Activated CD8-positive, alpha-beta memory T cell treated with anti-CD3 and anti-CD28 coated beads, Interleukin-2, amount 50 U/mL, for 48 hours (primary cell): ENCODE measurements at places on chromosomes 7 and 10.

GRCh38 chr7:105887569-105888189 is 11.3 kb upstream of the ATXN7L1 start:
- no peak for DNase-seq

DNA sequence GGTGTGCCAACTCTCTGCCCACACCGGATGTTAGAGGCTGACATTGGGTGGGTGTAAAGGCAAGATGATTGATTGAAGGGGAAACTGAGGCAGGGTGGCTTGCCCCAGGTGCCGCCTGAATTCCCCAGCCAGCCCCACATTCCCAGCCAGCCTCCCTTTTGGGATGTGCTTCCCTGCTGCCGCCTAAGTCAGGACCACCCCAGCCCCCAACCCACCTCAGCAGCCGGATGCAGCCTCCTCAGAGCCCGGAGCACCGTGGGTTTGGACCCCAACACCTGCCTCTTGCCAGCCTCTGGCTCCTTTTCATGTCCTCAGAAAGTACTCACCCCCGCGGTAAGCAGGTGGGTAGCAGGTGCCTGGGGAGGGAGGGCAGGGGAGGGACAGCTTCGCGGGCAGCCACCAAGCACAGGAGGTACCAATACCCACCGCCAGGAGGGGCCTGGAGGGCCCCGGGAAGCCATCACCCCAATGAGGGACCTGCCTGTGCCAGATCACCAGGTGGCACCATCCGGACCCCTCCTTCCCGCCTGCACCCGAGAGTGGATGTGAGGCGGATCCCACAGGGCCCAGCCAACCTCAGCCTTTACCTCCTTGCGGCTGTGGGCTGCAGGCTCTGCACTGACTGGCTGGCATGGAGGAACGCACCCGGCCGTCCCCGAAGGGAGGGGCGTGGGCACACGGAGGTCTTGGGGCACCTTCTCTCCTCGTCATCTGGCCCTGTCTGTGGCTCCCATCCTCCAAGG is 60.5 kb downstream of the PWWP2B start:
- DNase-seq = no peak

GRCh38 chr10:131129544-131129943 is 182.0 kb downstream of the TCERG1L start:
- no peak for DNase-seq

DNA sequence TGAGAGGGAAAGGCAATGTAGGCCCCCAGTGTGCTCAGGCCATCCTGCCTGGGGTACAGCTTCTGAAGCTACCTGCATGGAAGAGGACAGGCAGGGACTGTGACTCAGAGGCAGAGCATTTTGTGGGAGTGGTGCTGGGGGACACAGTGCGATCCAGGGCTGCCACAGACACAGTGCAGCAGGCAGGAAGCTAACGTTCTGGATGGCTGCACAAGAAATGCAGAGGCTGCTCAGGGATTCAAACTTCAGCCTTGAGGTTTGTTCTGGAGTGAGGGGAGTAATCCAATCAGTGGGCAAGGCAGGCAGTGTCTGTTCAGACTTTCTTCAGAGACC is 648.0 kb upstream of the IGFBP3 start:
- DNase-seq = no peak

DNA sequence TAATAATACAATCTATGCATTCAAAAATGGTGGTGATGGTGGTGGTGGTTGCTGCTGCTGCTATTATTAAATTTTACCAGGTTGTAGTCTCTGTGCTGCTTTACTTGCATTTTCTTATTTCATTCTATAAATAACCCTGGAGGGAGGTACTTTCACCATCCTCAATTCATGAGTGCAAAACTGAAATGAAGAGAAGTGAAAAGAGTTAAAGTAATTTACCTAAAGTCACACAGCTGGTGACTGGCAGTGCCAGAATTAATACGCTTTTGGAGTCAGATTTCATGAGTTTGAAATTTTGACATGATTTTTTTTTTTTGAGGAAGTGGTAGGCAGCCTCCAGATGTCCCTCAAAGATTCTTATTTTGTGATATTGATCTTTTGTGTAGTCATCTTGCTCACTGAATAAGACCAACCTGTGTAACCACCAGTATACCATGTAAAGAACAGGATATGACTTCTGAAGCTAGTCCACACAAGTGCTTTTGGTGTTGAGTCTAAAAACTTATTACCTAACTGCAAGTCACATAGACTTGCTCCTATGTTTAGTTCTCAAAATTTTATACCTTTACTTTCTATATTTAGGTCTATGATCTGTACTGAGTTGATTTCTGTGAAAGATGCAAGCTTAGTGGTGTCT is 218.8 kb downstream of the ZWINT start:
- no peak for DNase-seq

DNA sequence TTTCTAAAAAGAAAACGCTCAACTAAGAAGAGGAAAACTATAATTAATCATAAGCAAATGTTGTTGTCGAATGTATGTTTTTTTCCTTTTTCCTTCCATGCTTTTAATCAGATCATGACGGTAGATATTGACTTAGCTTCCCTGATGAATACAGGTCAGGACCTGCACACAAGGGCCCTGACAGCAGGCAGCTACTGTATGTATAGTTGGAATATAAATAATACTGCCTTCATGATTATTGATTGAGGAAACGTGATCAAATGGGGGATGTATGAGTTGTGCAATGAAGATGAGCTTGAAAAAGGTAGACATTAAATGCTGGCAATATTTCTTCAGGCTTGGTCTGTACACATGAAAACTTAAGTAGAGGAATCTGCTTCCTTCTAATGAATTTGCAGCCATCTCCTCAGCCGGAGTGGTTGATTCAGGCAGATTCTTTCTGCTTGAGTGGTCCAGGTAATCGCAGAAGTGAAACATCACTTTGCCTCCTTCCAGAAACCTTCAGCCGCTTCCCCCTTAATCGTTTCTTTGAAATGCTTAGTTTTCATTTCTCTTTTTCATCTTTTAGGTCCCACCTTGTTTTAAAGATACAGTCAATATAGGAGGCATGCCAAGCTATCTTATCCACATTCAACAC is 656.5 kb downstream of the SDK1 start:
- DNase-seq = no peak

DNA sequence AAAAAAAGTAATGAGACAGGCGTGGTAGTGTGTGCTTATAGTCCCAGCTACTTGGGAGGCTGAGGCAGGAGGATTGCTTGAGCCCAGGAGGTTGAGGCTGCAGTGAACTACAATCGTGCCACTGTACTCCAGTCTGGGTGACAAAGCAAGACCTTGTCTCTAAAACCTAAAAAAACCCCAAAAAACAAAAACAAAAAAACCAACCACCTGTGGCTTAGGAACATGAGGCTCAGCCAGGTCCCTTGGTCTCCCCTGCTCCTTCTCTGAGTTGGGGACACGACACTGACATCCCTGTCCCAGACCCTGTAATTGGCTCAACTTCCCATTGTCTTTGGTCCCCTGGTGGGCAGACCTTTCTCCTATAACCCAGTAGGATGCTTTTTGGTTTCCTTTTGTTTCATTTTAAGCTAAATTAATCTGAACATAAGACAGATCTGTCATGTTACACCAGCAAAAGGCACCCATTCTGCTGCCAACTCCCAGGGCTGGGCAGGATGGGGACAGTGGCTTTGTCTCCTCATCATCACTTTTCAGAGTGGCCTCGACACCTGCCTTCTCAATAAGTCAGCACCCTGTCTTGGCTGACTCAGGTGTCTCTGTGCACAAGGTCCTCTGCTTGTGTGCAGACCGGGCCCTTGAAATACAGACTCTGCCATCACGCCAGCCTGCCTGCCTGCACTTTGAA is 74.4 kb downstream of the MYL10 start:
- peak; percentile 42 for DNase-seq

DNA sequence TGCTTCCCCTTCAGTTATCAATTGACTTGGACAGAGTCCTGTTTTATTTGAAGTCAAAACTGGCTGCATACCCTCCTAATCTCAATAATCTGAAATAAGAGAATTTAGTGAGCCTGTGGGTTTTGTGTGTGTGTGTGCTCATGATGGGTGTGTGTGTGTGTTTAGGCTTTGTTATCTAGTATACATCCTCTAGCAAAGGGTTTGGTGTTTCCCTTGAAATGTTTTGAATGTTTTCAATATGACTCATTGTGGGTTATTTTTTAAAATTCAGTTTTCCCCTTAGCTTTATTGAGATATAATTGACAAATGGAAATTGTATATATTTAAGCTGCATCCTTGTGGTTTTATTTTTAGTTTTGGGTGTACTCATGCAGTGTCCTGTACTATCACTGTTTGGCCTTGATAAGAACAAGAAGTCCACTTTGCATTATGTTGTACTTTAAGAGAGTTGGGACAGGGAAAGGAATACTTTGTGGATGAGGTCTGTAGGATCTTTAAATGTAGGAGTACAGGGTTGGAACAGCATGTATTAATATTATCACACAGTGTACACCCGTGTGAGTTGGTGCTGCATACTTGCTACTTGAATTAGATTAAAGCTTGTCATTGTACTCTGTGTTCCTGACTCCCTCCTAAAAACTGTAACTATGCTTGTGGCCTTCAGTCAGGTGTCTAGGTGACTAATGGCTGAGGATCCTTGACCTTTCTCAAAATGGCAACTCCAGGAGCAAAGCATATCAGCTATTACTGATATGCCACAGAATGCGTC is 58.3 kb downstream of the VCL start:
- DNase-seq = no peak

DNA sequence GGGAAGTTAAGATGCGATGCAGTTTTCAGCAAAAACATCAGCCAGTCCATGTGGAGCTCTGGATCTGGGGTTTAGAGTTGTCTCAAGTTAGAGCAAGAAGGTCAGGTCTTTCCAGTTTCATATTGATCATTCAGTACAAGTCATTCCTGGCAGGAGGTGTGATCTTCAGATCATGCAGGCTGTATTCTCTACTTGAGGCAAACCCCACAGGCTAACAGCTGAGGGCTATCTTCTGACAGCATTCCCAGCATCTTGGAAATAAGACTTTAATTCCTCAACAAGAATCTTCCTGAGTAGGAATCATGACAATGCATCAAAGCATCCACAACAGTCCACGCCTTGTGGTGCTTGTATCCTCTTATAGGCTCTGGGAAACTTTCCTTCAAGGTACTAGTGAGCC is 94.9 kb upstream of the ZNF438 start:
- no peak for DNase-seq

DNA sequence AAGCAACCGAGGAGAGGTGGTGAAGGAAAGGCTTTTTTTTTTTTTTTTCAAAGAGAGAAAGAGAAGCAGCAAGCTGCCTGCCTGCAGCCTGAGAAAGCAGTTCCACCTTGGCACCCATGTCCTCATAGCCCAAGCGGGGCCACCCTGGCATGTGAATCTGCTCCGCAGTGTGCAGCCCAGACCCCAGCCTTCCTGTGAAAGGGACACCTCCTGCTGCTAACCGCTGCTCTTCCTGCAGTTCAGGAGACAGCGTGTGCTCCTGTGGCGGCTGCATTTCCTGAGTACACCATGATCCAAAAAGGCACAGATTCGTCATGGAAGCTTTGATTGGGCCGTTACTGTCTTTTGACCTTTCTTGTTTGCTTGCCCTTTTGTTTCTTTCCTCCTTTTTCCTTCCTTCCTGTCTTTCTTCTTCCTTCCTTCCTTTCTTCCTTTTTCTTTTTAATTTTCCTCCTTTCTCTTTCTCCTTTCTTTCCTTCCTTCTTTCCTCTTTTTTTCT is 38.1 kb downstream of the IKZF1 start:
- no peak for DNase-seq

GRCh38 chr10:3774814-3775695 is 10.0 kb downstream of the KLF6 start:
- peak; percentile 52 for DNase-seq

DNA sequence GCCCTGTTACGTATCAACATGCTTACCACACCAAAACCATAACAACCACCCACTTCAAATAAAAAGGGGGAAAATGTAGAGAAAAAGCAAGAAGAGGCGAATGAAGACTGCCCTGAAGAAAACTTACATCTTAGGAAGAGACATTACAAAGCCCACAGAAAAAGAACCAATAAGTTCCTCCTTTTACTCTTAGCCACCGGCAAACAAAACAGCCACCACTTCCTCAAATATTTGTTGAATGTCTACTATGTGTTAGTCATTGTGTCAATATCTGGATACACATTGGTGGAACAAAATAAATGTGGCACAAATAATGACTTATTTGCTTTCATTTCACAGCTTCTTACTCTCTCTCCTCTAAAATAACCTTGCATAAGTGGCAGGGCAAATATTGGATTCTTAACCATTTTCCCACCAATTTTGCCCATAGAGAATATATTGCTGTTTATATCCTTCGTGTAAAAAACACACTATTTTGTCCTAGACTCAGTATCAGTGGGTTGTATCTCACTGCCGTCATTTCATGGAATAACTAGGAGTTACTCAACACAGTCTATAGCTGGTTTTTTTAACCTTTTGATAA is 106.8 kb downstream of the ANK3 start:
- no peak for DNase-seq

GRCh38 chr7:123305840-123306375 is 106.1 kb upstream of the SLC13A1 start:
- no peak for DNase-seq

- no peak for DNase-seq
These were observed 173.1 kb upstream of the AGR3 start for GRCh38 chr7:17054836-17055235.

DNA sequence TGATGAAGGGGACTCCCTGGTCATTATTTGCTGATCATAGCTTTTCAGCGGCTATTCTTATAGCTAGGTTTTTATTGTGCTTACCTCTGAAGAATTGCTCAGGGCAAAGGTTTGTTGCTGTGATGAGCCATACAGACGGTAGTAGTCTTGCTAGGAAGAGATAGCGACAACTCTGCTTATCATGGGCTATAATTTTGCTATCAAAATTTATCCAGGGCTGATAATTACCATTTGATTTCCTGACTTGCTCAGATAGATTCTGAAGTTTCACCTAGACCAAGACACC is 103.9 kb downstream of the CFAP58 start:
- no peak for DNase-seq

DNA sequence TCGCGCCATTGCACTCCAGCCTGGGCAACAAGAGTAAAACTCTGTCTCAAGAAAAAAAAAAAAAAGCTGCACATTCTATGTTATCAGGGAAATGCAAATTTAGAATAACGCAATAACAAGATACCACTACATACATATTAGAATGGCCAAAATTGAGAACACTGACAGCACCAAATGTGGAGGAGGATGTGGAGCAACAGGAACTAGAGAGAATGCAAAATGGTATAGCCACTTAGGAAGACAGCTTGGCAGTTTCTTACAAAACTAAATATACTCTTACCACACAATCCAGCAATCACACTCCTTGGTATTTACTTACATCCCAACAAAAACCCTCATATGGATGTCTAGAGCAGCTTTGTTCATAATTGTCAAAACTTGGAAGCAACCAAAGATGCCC is 76.8 kb downstream of the ALOX5 start:
- DNase-seq = no peak

- no peak for DNase-seq
These were observed 292.8 kb upstream of the KLF6 start for GRCh38 chr10:4077804-4078203.

- no peak for DNase-seq
These were observed 17.6 kb upstream of the SCIN start for GRCh38 chr7:12552876-12553275.

DNA sequence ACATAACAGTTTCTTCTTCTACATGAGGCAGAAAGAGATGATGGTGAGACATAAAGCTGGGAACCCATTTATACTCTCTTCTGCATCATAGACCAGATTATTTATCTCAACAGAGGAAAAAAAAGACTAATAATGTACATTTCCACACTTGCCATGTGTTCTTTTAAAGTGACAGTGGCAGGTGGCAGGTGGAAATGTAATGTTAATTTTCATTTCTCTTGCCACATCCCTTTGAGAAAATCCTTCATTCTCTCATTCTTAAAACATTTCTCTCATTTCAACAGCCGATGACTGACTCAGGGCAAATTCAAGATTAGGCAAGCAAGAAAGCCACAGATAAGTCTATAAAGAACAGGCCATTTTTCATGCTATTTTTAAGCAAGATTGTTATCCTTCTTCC is 635.6 kb upstream of the SORCS1 start:
- no peak for DNase-seq
